ENCODE measurements at places on chromosomes 5 and 9. TPM values are rescaled to one million over a fixed set of nuclear protein-coding genes. Genes with fewer than 3 reads are reported as not detected.

The FBP2 gene
- total RNA-seq, result not detected

- DNase-seq, result no peak
Measured at GRCh38 chr9:99693888-99694287, 127.8 kb upstream of the NR4A3 start.

The NUP214 gene
- 19.1 TPM for total RNA-seq

- no peak for DNase-seq
Measured at GRCh38 chr5:172035049-172035448, 28.6 kb upstream of the FBXW11 start.

GRCh38 chr9:94754976-94755475, 28.5 kb downstream of the AOPEP start:
- no peak for DNase-seq

DNA sequence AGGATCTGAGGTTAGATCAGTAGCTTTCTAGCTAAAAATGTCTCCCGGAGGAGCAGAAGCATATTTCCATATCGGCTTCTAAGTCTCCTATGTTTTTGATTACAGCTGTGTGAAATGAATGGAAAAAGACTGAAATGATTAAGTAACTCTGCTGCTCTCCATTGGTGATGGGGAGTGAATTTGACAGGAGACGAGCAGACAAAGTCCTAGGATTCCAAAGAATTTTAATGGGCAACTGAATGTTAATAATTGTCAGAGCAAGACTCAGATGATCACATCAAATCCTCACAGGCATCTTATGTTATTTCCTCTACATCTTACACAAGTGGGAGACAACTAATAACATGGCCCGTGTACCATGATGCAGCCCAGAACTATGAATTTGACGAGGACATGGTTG, 66.8 kb downstream of the LIX1 start:
- DNase-seq, result no peak

DNA sequence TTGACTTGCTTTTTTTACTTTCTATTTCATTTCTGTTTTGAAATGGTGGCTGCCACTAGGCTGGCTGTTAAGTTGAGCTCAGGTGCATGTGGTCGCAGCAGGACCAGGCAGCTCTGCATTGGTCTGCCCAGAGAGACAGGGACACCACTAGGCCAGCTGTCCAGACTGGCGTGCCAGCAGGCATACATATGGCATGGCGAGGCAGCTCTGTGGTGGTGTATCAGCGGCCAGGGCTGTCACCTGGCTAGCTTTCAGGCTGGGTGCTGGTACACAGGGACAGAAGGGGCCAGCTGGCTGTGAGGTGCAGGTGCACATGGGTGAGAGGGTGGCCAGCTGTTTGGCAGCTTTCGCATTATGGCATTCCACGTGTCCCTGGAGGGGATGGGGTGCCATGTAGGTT, 654.0 kb upstream of the ACO1 start:
- no peak for DNase-seq

- DNase-seq, result no peak
Measured at GRCh38 chr9:89366711-89367110, 48.4 kb downstream of the SECISBP2 start.
